ENCODE measurements at places on chromosomes 5 and 9. TPM values are rescaled to one million over a fixed set of nuclear protein-coding genes. Genes with fewer than 3 reads are reported as not detected.

DNA sequence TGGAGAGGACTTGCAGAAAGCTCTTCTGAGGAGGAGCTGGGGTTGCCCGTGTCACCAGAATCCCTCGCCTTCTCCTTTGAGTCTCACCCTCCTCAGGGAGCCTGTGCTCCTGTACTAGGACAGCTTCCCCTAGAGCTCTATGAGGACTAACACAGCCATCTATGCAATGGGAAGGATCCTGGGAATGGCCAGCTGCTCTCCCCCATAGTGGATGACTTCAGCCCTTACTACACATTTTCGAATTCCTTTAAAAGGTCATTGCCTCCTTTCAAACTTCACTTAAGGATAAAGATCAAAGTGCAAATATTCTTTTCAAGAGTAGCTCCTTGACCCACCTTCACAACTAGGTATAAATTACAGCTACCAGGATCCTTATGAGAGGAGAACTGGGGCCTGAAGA is 55.1 kb downstream of the PRDM6 start:
- DNase-seq = no peak

DNA sequence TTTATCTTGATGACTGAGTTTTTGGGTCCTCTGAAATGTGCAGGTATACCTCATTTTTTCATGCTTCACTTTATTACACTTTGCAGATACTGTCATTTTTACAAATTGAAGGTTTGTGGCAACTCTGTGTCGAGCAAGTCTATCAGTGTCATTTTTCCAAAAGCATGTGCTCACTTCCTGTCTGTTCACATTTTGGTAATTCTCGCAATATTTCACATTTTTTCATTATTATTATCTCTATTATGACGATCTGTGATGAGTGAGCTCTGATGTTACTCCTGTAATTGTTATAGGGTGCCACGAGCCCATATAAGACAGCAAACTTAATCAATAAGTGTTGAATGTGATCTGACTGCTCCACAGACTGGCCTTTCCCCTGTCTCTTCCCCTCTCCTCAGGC is 73.4 kb upstream of the FBXW11 start:
- no peak for DNase-seq

The C5orf58 gene
- not detected for total RNA-seq

The PRDM9 gene
- total RNA-seq = not detected

DNA sequence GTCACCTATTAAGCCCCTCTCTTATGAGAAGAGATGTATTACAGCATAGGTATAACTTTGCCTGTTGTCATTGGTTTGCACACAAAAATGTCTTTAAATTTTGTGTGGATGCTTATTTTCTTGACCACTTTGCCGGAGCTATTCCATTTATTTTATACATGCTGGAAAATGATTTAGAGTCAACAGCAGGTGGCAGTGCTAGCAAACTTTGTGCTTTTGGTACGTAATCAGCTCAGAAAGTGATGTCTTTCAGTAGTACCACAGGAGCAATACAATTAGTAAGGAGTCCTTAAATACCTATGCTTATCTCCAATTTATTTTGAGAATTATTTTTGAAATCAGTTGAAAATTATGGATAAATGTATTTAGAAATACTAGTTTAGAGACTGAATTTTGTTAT is 19.8 kb upstream of the NUDT12 start:
- DNase-seq = peak; percentile 48

DNA sequence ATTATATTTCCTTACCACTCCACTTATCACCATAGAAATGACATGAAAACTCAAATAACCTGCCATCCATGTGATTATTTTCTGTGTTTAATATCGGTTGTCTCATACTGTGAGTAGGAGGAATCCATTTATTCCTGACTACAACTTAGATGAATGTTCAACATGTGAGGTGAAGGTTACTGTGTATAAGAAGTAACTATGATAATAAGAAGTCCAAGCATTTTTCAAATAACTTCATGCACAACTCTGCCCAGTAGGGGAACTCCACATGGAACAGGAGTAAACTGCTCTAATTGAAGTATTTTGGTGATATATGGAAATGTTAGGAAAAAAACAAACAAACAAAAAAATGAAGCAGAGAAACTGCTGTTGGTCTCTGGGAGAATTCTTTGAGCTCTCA is 447.5 kb upstream of the GRIN3A start:
- no peak for DNase-seq

DNA sequence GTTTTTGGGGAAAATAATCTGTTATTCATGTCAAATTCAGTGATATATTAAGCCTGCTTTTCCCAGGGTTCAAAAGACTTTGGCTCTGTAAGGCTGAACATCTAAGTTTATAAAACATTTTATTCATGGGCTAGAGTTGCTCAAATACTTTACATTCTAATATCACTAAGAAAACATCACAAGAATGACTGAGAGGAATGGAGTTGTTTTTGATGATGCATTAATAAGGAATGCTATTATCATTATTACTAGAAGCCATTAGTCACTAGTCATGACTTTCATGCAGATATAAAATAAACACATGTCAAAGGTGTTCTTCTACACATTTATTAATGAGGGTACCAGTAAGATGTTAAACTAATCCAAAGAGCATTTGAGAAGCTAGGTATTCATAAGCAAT is 185.5 kb upstream of the KCNN2 start:
- no peak for DNase-seq

The IFT74 gene
- total RNA-seq = 21.0 TPM

DNA sequence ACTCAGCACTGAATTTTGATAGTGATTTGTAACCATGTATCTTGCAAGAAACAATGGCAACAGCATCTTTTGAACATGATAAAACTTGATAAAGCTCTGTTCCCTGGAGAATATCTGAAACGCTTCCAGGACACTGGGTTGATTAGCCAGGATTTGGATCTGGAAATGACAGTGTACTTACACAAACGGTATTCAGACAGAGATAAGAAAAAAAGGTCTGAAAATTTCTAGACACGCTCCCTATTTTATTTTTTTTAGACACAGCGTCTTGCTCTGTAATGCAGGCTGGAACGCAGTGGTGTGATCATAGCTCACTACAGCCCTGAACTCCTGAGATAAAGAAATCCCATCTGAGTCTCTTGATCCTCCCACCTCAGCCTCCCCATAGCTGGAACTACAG is 109.0 kb downstream of the GNAQ start:
- no peak for DNase-seq

DNA sequence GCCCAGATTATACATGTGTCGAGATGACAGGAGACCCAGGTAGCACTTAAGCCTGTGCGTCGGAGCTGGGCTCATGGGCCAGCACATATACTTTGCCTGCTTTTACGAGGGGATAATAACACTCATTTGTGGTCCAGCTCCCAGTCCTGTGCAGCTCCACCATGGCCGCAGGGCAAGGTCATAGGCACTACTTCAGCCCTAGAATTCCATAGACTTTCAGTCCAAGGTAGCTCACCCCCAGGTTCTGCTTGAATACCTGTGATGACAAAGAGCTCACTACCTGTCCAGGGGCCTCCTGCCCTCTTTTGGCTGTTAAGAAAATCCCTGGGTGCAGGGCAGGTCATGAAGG is 1.7 kb downstream of the CORO2A start:
- DNase-seq = no peak

All from LHCN-M2 (cell line).